Stimulated activated CD8-positive, alpha-beta memory T cell treated with anti-CD3 and anti-CD28 coated beads, Interleukin-4, amount 100 ng/mL, for 48 hours (primary cell): ENCODE measurements at places on chromosomes 2 and 18.

GRCh38 chr2:240567872-240568677, at the start of gene RNPEPL1:
TSS of gene RNPEPL1 (plus strand) at chr2:240568484. CDS start at chr2:240568587, 103 bp downstream.
- peak; percentile 59 for DNase-seq

GRCh38 chr2:46510598-46511177, 31.3 kb downstream of the TMEM247 start:
- no peak for DNase-seq

- DNase-seq = no peak
Measured at GRCh38 chr2:229089776-229090175, 181.3 kb downstream of the PID1 start.

DNA sequence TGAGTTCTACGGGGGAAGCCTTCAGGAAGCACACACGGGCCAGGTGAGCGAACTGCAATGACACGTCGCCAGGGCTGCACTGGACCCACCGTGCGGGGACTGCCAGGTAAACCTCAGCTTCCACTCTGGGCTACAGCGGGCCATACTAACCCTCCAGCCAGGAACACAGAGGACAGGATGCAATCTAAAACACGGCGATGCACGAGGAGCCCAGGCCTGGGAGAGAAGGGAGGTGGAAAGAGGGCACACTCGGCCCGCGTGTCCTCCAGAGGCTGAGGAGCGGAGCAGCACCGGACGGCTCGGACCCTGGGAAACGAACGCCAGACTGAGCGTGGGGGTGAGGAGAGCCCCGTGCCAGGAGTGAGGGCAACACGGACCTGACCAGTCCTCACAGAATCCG, 69.3 kb downstream of the HDAC4 start:
- DNase-seq = peak; percentile 16

GRCh38 chr2:68901199-68901514, 30.0 kb upstream of the BMP10 start:
- DNase-seq = no peak

- no peak for DNase-seq
Measured at GRCh38 chr18:3286159-3286558, 24.2 kb downstream of the MYL12B start.

GRCh38 chr2:190713471-190713870, 64.6 kb downstream of the NAB1 start:
- DNase-seq = no peak

GRCh38 chr18:44502790-44503189, 177.9 kb upstream of the SETBP1 start:
- DNase-seq = no peak

DNA sequence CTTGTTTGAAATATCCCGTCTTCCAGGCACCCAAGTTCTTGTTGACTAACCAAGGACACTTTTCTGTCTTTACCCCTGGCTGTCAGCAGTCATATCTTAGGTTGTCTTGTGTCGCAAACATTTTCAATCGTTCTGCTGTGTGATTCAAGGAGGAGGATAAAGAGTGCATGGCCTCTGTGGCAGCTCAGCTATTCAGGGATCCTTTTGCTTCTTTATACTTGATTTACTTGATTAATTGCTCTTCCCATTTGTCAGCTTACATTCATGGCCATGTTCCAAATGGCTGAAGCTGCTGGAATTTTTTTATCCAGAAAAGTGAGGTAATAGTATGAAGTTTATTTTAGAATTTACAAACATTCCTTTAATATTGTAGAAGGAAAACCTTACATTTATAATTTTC, 97.3 kb upstream of the FZD5 start:
- no peak for DNase-seq
